Stimulated activated CD8-positive, alpha-beta memory T cell treated with anti-CD3 and anti-CD28 coated beads, Interleukin-15, amount 100 ng/mL, for 4 hours (primary cell): ENCODE measurements at places on chromosomes 3 and 15.

DNA sequence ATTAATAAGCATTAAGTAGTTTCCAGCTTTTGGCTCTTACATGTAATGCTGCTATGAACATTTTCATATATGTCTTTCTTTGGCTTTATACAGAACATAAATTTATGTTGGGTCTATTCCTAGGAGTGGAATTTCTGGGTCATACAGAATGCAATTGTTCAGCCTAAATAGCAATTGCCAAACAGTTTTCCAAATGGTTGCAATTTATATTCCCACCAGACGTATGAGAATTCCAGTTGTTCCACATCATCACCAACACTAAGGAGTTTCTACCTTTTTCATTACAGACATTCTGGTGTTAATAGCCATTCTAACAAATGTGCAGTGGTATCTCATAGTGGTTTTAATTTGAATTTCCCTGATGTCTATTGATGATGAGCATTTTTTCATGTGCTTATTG, 160.1 kb upstream of the TMC3 start:
- no peak for DNase-seq

DNA sequence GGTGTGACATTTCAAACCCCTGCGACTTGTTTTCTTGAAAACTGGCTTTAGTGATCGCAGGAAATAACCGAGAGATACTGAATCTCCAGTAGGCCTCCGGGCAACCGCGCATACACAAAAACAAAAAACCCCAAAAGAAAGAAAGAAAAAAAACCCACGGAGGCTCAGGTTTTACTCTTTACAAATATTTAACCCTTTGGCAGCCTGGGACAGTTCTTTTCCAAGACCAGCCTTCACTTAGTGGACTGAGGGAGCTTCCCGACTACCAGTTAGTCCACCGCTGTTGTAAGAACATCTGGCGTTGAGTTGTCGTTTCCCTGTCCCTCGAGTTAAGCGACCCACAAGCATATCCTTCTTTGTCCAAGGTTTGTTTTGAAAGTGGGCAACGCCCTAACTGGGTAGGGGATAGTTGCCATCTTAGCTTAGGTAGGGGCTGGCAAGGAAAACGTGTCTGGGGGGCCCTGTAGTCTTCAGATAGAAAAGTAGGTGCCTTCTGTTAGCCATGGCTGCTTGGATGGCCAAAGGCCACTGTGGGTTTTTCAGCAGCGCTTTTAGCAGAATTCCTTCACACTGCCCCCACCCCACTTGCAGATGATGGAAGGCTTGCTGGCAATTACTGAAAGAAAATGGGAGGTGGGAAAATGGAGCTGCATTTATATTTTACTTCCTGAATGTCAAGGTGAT, 6.9 kb downstream of the ISL2 start:
- no peak for DNase-seq

DNA sequence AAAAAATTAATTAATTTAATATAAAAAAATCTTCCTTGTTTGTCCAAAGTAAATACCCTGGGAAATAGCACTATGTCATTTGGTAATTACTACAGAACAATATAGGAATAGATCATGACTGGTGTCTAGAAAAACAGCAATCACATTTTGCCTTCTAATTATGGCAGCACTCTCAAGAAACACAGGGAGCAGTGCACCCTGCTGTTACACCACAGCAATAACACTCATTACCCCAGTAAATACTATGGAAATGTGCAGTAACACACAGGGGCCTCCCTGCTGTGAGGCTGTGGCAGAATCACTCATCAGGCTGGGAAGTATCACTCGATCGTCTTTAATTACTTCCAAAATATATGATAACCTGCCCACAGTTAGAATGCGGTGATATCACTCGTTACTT, 646.0 kb downstream of the TUSC7 start:
- no peak for DNase-seq

DNA sequence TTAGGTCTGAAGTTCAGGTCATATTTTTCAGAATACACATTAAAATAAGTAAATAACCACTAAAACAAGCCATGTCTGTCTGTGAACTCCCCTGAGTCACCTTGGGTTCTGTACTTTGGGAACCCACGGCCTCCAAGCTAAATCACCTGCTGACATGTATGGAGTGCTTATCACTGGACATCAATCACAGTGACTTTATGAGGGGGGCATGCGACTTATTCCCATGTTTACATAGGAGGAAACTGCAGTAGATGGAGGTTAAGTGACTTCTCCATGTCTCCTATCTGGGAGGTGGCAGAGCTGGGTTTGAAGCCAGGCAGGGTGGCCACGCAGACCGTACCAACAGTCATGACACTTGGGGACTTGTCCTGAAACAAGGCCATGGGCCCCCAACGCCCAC, 8.1 kb downstream of the ITIH4 start:
- DNase-seq = no peak
